ENCODE measurements at places on chromosomes 4 and X.

- H3K4me3 ChIP-seq = no peak overlapping the region
- no peaks in the 10 kb centered on the region for H3K36me3 ChIP-seq
- H3K4me1 ChIP-seq = no peaks in the 10 kb centered on the region
- no peak for DNase-seq
- H3K27ac ChIP-seq = no peak overlapping the region
Measured at GRCh38 chr4:179989975-179990374, 2253.2 kb upstream of the TENM3 start.

GRCh38 chr4:7973545-7973981, 33.9 kb upstream of the AFAP1 start:
- no peaks in the 10 kb centered on the region for H3K36me3 ChIP-seq
- H3K4me1 ChIP-seq = peaks cover 39% of the 10 kb centered on the region
- no peaks in the 10 kb centered on the region for H3K27me3 ChIP-seq
- H3K27ac ChIP-seq = no peak overlapping the region
- H3K4me3 ChIP-seq = no peak overlapping the region

GRCh38 chr4:55446578-55446922, 50.8 kb downstream of the TMEM165 start:
- no peaks in the 10 kb centered on the region for H3K27me3 ChIP-seq
- peaks cover 48% of the 10 kb centered on the region for H3K36me3 ChIP-seq
- DNase-seq = no peak
- no peaks in the 10 kb centered on the region for H3K4me1 ChIP-seq
- H3K27ac ChIP-seq = no peak overlapping the region
- H3K4me3 ChIP-seq = no peak overlapping the region

DNA sequence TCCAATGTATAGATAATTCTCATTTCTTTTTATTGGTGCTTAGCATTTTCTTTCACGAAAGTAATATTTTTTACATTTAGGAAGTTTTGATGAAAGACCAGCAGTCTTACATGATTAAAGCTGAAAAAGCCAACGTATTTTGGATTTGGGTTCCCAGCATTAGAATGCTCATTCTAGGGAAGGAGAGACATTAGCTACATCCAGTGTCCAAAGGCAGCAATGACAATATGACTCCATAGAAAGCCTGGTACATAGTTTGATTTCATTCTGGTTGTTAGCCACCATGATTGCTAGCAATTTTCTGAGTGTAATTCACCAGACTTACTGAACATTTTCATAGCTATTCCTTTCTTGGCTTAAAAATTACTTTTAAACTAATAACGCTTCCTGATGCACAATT, 1397.5 kb downstream of the PCDH7 start:
- H3K4me3 ChIP-seq = 0 out of 2 replicates have a peak overlapping the region, but pooled peaks have one; percentile 10
- no peak overlapping the region for H3K27ac ChIP-seq
- H3K4me1 ChIP-seq = 0 out of 2 replicates have a peak, but pooled peaks cover 4% of the 10 kb centered on the region
- no peaks in the 10 kb centered on the region for H3K36me3 ChIP-seq

DNA sequence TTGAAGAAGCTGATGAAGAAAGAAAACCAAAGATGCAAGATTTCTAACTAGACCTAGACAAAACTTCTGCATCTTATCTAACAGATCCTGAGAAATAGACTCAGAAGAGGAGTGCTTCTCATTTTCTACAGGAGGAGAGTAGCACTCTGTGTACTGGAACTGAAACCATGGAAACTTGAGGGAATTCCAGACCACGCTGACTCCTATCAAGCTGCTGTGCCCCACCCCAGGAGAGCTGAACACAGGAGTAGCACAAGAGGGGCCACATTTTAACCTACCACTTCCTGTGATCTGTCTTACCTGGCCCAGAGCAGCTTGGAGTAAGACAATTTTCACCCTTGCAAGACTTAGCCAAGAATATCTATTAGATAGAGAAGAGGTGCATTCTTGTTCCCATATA, 248.9 kb downstream of the SCFD2 start:
- H3K36me3 ChIP-seq = no peaks in the 10 kb centered on the region
- H3K27ac ChIP-seq = no peak overlapping the region
- no peak for DNase-seq
- H3K4me3 ChIP-seq = no peak overlapping the region

DNA sequence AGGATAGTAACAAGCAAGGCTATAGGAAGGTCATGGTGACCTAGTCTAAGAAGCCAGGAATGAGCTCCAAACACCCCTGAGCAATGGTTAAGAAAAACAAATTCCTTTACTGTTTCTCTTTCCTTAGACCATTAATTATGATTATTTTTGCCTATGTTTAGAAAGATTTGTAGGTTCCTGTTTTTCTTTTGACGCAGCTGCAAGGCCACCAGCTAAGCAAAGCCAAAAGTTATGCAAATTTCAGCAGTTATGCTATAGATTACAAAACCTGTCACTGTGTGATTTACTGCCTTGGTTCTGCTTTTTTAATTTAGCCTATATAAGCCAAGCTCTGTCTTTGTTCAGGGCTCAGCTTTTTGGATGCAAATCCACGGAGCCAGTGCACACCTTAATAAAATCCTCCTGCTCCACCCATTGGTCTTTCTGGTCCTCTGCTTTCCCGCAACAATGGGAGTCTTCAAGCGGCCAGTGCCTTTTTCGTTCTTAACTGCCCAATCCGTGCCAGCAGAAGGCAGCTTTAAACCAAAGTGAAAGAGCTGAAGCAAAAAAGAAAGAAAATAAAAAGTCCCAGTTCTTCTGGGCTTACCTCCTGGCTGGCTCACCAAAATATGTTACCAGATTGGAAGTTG, 1.4 kb upstream of the CEP135 start:
- DNase-seq = no peak
- H3K36me3 ChIP-seq = peaks cover 2% of the 10 kb centered on the region

GRCh38 chr4:152806501-152807125, 26.9 kb downstream of the ARFIP1 start:
- no peak overlapping the region for H3K27ac ChIP-seq
- no peak for DNase-seq
- peaks cover 9% of the 10 kb centered on the region for H3K27me3 ChIP-seq
- no peak overlapping the region for H3K4me3 ChIP-seq
- peaks cover 56% of the 10 kb centered on the region for H3K4me1 ChIP-seq

DNA sequence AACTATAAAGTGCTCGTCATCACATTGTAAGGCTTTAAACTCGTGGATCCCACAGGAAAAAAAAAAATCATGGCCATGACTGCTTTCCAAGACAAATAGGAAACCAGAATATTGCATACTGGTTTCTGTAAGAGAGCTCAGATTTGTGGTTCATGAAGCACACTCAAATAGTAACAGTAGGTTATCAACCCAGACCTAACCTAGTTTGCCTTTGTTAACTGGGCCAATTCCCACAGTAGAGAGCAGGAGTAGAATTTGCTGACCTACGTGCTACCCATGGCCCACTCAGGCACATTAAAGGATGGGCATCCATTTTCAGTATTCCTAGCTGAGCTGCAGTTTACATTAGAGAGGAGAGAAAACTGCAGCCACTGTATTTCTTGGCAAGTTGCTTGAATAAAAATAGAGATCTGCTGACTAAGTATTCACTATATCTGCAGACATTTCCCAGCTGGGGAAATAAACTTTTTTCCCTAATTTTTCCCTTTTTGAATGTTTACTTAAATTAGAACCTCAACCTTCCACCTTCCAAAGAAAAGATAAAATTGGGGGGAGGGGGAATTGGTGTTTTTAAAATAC, 218.5 kb downstream of the SPANXN3 start:
- H3K27me3 ChIP-seq = no peaks in the 10 kb centered on the region
- peaks cover 22% of the 10 kb centered on the region for H3K36me3 ChIP-seq
- no peak overlapping the region for H3K4me3 ChIP-seq
- no peaks in the 10 kb centered on the region for H3K4me1 ChIP-seq

- peak overlapping the region; percentile 84 for H3K4me3 ChIP-seq
- peak overlapping the region; percentile 78 for H3K27ac ChIP-seq
- no peaks in the 10 kb centered on the region for H3K27me3 ChIP-seq
- peaks cover 24% of the 10 kb centered on the region for H3K4me1 ChIP-seq
- peaks cover 2% of the 10 kb centered on the region for H3K36me3 ChIP-seq
Measured at GRCh38 chrX:24694825-24695224, 1.1 kb downstream of the POLA1 start.

DNA sequence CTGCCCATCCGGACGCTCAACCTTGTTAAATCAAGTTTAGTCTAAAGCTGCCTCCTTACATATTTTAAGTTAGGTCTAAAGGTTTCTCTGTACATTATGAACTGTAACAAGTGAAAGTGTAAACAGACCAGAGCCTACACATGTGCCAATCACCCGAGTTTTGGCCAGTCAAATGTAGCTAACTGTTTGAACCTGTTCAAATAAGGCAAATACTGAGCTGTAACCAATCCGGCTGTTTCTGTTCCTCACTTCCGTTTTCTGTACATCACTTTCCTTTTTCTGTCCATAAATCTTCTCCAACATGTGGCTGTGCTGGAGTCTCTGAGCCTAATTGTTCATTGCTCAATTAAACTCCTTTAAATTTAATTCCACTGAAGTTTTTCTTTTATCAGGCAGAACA, 113.3 kb upstream of the SHISA3 start:
- peaks cover 7% of the 10 kb centered on the region for H3K27me3 ChIP-seq
- no peak overlapping the region for H3K27ac ChIP-seq
- H3K4me3 ChIP-seq = no peak overlapping the region
- H3K4me1 ChIP-seq = peaks cover 34% of the 10 kb centered on the region

DNA sequence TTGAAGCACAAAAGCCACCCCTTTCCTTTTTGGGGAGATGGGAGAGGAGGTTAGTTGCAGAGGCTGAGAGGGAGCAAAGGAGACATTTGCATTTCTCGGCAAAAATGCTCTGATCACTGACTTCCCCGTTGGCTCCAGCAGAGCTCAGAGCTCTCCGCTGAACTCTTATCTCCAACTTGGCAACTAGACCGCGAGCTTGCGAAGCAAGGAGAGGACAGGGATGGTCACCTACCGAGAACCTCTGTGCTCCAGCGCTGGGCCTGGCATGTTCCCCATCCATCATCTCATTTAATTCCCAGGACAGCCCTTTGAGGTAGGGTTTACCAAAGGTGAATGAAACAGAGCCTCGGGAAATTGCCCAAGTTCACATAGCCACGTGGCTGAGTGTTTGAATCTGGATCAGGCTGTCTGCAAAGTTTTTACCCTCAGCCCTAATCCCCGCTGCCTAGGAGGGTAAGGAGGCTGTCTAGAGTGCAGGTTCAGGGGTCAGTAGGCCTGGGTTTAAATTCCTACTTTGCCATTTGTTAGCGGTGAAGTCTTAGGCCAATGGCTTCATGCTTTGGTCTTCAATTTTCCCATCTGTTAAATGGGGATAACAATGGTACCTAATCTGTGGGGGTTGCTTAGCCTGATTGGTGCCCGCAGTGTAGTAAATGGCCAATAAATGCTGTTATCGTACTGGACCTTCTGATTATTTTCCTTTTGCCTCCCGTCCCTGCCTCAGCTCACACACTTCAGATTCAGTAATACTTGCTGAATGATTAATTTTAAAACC, 3.8 kb upstream of the CITED1 start:
- no peaks in the 10 kb centered on the region for H3K36me3 ChIP-seq
- peaks cover 61% of the 10 kb centered on the region for H3K27me3 ChIP-seq
- no peak for DNase-seq
- peak overlapping the region; percentile 69 for H3K4me3 ChIP-seq
- H3K27ac ChIP-seq = no peak overlapping the region

GRCh38 chrX:124033821-124034220, 72.3 kb downstream of the STAG2 start:
- H3K36me3 ChIP-seq = peaks cover 11% of the 10 kb centered on the region
- no peak for DNase-seq
- no peak overlapping the region for H3K4me3 ChIP-seq
- no peak overlapping the region for H3K27ac ChIP-seq
- no peaks in the 10 kb centered on the region for H3K4me1 ChIP-seq

DNA sequence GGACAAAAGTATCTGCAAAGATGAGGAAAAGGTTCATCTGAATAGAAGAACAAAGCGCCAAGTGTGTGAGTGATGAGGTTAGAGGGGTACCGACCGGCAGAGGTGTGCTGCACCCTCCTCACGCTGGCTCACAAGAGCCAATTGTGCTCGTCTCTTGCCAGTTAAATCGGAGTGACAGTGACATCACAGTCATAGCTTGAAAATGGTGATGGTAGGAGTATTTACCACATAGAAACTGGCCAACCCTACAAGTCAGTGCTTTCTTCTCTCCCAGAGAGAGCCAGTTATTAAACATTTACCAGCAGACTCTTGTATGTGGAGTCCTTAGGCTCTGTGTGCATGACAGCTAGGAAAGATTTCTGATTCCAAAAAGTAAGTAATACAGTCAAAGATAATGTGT, 32.4 kb downstream of the CLDN22 start:
- no peak overlapping the region for H3K4me3 ChIP-seq
- no peaks in the 10 kb centered on the region for H3K4me1 ChIP-seq
- H3K27me3 ChIP-seq = no peaks in the 10 kb centered on the region
- peaks cover 80% of the 10 kb centered on the region for H3K36me3 ChIP-seq
- H3K27ac ChIP-seq = no peak overlapping the region

DNA sequence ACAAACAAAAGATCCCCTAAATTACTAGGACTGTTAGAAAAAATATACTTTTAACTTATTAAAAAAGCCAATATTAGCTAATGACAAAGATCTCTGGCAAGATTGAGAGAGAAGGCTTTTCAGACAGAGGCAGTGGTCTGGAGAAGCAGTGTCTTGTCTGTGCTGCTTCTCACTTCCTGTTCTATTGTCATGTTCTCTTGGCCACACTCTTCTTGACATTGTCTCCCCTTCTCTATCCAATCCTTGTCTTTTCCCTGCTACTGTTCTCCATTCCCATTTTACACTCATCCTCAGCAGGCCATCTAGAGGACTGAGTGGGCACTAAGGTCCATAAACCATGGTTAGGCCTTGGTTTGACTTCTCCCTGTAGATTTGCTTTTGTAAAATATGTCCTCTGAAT, 14.0 kb upstream of the TAPT1 start:
- DNase-seq = no peak
- no peaks in the 10 kb centered on the region for H3K4me1 ChIP-seq
- peaks cover 10% of the 10 kb centered on the region for H3K36me3 ChIP-seq
- no peak overlapping the region for H3K27ac ChIP-seq

GRCh38 chrX:21698272-21698671, 40.1 kb upstream of the KLHL34 start:
- H3K4me1 ChIP-seq = 0 out of 2 replicates have a peak, but pooled peaks cover under 1% of the 10 kb centered on the region
- H3K27me3 ChIP-seq = no peaks in the 10 kb centered on the region
